Amniotic stem cell (primary cell): ENCODE measurements at places on chromosomes 16 and 17.

DNA sequence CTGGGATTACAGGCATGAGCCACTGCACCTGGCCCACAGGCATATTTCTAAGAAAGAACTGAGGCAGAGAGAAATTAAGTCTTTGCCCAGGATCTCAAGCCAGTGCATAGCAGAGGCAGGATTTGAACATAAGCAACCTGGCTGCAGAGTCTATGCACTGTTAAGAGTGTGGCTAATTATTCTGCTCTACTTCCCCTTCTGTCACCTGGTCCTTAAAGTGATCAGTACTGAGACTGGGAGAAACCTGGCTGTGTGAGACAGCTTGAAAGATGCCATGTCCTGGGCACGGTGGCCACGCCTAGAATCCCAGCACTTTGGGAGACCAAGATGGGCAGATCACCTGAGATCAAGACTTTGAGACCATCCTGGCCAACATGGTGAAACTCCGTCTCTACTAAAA lies 58.1 kb downstream of the IQCK start:
- no peak for DNase-seq

DNA sequence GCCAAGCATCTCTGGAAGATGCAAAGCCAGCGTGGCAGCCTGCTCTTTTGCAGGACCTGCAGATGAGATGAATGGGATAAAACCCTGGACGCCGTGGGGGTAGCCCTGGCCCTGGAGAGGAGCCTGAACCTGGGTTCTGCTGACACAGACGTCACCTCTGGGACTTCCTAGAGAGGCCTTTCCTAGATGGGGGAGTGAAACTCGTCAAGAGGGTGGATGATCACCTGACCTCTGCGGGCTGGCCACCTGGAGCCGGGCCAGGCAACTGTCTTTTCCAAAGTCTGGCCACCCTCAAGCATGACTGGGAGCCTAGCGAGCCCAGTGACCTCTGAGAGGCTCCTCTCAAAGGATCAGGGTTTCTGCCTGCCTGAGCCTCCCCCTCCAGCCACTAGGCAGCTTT lies 529.0 kb downstream of the KCNJ18 start:
- no peak for DNase-seq

GRCh38 chr17:57424273-57424672 lies 167.9 kb downstream of the MSI2 start:
- no peak for DNase-seq

DNA sequence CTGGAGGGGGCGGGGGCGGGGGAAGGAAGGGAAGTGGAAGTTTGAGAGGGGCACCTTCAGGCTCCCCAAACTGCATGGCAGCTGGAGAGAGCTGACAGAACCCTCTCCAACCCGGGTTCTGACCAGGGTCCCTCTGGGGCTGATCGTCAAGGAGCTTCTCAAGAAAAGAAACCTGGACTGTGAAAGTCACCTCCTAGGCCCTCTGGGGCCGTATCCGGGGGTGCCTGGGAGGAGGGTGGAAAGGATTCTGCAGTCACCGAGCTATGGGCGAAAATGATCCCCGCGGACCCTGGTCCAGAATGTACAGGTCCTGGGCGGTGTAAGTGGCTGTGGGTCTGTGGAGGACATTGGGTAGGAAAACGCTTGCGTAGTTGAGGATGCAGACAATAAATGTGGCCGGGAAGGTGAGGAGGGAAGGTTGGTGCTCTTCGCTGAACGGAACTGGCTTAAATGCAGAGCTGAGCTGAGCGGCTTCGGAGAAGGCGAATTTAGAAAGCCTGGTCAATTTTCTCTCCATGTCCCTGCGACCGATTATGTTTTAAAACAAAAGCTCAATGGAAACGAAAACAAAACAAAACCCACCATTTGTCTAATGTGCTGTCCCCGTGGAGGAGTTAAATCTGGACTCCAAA lies 3.6 kb upstream of the LHX1 start:
- DNase-seq = no peak

DNA sequence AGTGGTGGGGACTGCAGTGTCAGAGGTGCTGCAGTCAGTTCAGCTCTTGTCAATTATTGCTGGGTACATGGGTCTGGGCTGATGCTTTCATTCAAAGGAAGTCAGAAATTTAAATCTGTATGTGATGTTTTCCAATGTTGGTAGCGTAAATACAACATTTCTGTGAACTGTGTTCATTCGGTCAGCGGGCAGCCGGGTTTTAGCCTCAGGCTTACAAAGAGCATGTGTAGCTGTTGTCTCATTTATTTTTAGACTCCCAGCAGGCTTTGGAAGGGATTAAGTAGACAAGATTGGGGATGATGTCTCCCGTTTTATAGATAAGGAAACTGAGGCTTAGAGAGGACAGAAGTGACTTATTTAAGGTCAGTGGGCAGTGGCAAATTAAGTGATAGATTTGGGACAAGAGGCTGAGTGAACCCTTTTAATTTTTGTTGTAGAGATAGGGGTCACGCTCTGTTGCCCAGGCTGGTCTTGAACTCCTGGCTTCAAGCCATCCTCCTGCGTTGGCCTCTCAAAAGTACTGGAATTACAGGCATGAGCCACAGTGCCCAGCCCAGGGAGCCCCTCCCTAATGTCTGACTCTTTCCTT lies 8.1 kb downstream of the AQP8 start:
- DNase-seq = no peak

DNA sequence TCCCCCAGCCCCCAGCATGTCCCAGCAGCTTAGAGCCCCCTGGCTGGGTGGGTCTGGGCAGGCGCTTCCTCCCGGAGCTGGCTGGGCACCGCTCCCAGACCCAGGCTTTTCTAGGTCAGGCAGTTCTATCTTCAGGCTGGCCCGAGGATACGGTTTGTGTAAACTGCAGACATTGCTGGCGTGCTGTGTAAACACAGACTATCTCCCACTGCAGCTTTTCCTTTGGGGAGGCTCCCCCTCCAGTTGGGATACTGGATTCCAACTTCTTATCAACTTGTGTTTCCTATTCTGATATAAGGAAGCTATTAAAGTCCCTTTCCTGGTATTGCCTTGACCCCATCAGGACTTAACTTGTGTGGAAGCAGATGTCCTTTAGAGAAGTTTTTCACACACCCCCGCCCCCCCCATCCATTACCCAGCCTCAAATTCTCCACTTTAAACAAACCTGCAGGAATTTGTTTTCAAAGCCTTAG lies 18.3 kb upstream of the GNA13 start:
- no peak for DNase-seq
